Stimulated activated CD8-positive, alpha-beta memory T cell treated with anti-CD3 and anti-CD28 coated beads, Interleukin-15, amount 100 ng/mL, for 4 hours (primary cell): ENCODE measurements at places on chromosomes 16 and 17.

DNA sequence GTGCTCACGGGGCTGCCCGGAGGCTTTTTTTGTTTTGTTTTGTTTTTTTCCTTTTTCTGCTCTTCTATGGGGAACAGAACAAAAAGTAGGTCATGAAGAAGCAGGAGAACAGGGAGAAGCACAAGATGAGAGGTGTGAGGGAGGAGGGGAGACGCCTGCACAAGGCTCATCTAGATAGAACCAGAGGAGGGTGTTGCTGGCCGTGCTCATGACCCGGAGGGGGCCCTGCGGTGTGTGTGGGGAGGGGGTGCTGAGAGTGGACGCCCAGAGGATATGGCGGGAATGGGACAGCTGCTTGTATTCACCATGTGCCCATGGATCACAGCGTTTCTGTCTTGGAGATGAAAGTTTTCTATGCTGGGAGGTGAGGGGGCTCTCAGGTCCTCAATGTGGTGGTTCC is 183.7 kb downstream of the FOXL1 start:
- no peak for DNase-seq

DNA sequence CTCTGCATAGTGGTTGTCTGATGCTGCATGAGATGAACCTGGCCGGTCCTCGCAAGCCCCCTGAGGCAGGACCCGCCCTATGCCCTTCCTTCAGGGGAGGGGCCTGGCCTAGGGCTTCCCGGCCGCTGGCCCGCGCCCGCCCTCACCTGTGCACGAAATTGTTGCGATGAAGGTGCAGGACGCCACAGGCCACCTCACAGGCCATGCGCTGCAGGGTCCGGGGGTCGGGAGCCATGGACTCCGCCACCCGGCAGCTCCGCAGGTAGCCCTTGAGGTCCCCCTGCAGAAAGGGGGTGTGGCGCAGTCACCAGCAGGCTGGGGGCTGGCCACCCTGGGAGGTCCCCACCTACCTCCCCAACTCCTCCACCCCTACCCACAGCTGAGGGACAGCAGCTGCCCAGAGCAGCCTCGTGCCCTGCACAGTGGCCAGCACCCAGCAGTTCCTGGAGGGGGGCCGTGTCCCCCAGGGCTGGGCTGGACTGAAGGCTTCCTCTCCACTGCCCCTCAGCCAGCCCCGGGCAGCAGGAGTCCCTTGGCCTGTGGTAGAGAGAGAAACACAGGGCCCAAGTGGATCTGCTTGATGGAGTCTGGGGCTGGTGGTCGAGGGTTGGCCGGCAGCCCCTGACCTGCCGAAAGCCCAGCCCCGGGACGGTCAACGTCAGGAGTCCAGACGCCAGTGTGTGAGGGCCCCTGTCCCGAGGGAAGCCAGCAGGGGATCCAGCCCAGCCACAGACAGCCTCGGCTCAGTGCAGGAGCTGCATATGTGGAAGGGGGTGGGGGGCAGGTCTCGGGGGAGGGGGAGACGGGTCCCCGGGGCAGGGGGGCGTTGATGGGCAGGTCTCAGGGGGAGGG is 38.8 kb upstream of the PVALEF start:
- DNase-seq, result no peak

- DNase-seq, result no peak
Observed at GRCh38 chr17:71869293-71869692, 251.5 kb upstream of the SOX9 start.

DNA sequence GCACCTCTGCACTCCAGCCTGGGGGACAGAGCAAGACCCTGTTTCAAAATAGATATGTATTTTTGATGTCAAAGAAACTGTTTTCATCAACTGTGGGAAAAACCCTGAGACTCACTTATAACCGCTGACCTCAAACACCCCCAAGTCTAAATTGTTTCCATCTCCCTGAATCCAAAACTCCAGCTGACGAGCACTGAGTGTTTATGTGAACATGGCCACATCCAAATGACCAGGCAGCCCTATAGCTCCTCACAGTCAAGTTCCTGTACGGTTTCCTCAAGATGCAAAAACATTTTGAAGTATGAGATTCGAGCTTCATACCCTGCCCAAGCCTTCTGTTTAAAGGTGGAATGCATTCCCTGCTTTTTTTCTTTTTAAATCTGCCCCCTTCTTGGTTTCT is 45.3 kb upstream of the ZCCHC14 start:
- DNase-seq, result no peak

GRCh38 chr17:56987283-56987834 is 9.4 kb downstream of the SCPEP1 start:
- DNase-seq, result no peak

DNA sequence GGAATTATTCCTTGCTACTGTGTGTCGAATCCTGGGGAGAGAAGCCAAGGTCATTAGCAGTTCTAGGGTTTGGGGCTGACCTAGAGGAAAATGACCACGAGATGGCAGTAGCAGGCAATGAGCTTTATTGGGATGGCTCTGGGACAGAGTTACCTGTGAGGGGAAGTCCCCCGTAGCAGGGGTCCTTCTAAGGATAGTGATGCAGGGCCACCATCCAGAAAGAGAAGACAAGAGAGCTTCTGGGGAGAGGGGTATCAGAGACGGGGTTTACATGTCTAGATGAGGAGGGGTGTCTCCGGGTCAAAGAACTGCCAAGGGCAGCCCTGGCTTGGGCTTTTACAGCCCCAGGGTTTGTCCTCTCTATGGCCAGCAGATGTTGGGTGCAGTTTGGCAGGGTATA is 6.4 kb upstream of the GGT6 start:
- DNase-seq, result peak; percentile 17

DNA sequence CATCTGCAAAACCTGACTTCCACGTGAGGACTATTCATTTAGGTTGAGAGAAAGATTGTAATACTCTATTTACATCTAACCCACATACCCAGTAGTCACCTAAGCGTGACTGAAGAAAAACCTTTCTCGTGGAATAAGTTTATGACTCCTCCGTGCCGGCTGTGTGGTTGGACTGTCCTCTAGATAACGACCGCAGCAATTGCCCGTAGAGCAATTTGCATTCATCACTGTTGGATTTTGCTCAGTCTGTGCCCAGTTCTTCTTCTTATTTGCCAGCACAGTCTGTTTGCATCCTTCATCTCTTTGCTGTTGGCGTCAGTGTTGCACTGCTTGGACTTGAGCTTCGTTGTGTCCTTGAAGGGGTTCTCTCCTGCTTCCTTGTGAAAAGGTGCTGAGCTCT is 131.3 kb downstream of the CYB561 start:
- DNase-seq, result no peak

DNA sequence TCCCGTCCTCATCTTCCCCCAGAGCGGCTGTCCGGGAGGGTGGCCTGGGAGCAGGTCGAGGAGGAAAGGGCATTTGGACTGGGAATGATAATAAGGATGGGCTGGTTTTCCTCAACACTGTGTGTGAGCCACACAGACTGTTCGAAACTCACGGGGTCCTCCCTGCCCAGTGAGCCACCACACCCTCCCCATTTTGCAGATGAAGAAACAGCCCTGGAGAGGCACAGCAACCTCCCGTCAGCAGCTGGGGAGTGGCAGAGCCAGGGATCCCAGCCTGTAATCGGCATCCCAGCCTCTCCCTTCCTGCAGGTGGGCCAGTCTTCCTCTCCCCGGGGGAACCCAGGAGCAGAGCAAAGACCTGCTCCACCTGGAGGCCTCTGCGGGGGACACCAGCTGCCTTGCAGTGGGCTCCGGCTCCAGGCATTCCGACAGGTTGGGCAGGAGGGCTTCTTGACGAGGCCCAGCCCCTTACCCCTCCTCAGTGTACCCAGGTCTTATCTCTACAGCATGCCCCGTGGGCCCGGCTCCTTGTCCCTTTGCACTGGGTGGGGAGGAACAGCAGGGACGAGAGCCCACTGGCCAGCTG is 23.8 kb downstream of the ENGASE start:
- no peak for DNase-seq
